CD8-positive, alpha-beta T cell (primary cell): ENCODE measurements at places on chromosomes 13 and 19.

- DNase-seq, result no peak
These were observed 14.8 kb upstream of the CACNA1A start for GRCh38 chr19:13521066-13521465.

GRCh38 chr19:5953030-5953589 is 24.8 kb downstream of the RANBP3 start:
- no peak for DNase-seq

- no peak for DNase-seq
These were observed 6.5 kb upstream of the HNRNPM start for GRCh38 chr19:8438236-8438635.

DNA sequence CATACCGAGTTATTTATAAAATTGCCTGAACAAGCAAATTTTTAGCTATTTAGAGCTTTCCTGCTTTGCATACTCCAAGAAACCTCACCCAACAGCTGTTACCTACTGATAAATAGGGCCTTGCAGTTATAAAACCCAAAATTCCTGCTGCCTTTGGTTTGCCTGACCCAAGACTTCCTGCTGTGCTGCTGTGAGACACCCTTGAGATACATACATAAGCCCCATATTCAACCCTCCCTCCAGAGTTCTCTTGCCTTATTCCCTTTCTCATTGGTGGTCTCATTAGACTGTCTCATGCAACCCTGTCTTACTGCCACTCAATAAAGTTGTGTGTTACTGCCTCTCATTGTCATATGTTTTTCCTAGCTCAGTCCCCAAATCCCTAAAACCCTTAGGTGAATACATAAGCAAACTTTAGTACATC is 677.6 kb downstream of the UQCRFS1 start:
- no peak for DNase-seq

DNA sequence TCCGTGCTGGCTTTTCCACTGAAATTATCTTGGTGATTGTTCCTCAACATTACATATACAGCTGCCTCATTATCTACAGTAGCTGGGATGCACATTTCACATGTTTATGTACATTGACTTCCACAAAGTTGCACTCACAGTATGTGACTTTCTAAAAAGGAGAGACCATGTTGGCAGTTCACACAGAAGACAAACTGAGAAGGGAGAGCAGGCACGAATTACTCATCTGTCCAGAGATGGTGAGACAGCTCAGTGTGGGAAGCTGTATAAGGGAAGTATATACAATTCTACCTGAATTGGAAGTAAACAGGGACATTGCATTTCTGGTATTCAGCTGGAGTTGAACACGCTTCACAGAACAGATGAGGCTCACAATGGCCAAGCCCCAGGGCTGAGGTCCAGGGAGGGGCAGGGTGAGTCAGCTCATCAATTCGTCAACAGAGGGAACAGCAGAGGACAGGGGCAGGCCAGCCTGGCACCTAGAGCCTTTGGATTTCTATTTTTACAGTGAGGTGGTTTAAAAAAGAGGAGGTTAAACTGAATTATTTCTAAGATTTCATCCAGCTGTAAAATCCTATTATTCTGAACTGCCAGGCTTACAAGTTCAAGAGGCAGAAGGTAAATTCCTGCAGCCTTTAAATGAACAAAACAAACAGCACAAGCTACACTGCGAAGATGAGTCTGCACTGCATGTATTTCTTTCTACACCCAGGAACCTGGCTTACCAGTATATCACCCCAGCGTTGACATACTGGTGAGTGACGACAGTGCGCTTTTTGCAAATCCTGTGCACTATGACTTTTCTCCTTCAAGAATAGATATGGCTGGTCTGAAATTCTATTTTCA is 9.8 kb downstream of the PARP4 start:
- no peak for DNase-seq

GRCh38 chr13:112818040-112818697 is 128.3 kb downstream of the ATP11A start:
- no peak for DNase-seq
